Aorta (tissue), 5 donors: ENCODE measurements at places on chromosomes 2 and 18. TPM values are rescaled to one million over a fixed set of nuclear protein-coding genes. Genes with fewer than 3 reads are reported as not detected.

Gene GALR1
- not detected for polyA plus RNA-seq

Gene POTEI
- polyA plus RNA-seq = not detected

Gene GPAT2
- 0.38 TPM for polyA plus RNA-seq

Gene TMEM247
- not detected for polyA plus RNA-seq

Gene PROC
- polyA plus RNA-seq = 0.50 TPM

Gene RHBDD1
- 8.4 TPM for polyA plus RNA-seq

Gene ACVR1C
- 0.03 TPM for polyA plus RNA-seq

Gene SLC5A7
- not detected for polyA plus RNA-seq

Gene SS18
- polyA plus RNA-seq = 26.4 TPM

Gene NEU2
- not detected for polyA plus RNA-seq

Gene RTP5
- not detected for polyA plus RNA-seq

Gene DPP4
- 4.1 TPM for polyA plus RNA-seq
